GM03348 (cell line): ENCODE measurements at places on chromosomes 16 and 17.

GRCh38 chr16:64225036-64225435 is 896.8 kb downstream of the CDH11 start:
- DNase-seq = no peak

DNA sequence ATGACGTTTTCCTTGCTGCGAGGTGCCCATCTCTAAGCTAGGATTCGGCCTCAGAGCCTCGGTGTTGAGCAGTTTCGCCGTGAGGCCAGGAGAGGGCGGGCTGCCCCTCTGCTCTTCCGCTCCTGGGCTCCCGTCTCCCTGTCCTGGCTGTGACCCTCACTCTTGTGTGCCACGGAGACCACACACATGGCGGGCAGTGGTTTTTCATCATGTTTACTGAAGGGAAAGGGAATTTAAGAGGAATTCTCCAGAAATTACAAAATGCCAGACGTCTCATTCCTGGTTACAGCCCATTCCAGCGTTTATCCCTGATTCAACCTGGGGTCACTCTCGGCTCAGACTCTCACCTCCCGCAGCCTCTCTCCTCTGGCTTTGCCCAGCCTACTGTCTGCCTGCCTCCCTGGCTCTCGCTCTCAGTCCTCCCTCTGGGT is 96.8 kb upstream of the ELAC2 start:
- peak; percentile 90 for DNase-seq

- DNase-seq = no peak
Observed at GRCh38 chr17:60716766-60717165, 39.1 kb downstream of the BCAS3 start.

- no peak for DNase-seq
Observed at GRCh38 chr16:67345401-67345800, 18.8 kb downstream of the LRRC36 start.

DNA sequence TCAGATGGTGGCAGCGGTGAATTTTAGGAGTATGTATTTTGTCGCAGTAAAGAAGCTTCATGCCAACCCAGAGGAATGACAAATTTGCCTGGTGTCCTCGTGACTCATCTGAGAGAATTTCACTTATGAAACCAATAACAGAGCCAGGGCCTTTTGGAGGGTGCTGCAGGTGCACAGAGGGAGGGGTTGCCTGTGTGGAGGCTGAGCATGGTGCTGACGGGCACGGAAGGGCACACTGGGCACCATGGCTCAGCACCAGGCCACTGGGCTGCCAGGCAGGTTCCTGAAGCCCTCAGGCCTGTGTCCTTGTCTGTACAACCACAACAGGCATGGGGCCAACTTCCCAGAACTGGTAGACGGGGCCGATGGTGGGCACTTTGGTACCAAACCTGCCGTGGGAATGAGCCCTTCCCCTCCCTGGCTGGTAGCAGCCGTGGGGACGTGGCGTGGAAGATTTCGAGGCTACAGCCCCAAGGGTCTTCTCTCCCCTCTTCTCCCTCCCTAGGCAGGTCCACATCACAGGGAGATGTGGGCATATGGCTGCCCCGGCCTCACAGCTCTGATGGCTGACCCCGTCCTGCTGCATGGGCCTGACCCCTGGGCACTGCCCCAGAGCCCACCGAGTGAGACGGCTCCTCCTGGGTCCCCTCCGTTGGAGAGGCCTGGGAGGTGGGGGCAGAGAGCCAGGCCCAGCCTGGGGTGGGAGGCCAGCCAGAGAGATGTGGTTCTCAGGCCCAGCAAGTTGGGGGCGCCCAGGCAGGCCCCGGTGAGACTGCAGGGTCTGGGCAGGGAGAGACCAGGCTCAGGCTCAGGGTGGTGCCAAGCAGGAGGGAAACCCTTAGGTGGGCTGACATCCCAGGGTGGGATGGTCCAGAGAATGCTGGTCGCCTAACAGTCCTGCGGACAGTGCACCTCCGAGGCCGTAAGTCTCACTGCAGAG is 30.2 kb upstream of the ZNF469 start:
- no peak for DNase-seq

DNA sequence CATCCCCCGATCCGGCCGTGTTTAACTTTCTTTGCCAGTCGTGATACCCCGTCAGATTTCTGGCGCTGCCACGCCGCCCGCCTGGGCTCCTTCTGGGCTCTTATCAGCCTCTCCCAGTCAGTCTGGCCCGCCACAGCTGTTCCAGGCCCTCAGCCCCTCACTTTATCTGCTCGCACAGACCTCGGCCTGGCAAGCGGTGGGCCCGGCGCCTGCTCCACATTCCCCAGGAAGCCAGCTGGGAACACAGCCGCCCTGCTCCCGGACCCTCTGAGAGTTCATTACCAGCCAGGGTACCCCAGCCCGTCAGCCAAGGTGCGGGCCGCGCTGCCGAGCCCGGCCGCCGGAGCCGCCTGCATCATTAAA is 157.5 kb downstream of the ZNF423 start:
- DNase-seq = no peak

DNA sequence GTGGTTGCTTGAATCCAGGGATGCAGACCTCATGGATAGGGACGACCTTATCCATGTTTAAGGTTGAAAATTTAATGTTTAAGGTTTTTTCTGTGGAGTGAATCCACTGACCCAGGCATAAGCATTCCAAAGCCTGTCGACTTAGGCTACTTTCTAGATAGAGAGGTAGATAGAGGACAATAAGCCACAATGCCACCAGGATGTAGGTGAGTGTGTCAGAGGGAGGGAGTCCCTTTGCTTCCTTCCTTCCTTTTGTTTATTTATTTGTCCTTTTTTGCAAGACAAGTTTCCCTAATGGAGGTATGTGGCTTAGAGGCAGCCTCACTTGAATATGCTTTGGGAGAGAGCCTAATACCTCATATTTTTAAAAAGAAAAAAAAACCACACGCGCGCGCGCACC is 834.2 kb upstream of the SOX9 start:
- no peak for DNase-seq

- DNase-seq = peak; percentile 20
Observed at GRCh38 chr16:21608639-21609328, 9.4 kb downstream of the METTL9 start.

DNA sequence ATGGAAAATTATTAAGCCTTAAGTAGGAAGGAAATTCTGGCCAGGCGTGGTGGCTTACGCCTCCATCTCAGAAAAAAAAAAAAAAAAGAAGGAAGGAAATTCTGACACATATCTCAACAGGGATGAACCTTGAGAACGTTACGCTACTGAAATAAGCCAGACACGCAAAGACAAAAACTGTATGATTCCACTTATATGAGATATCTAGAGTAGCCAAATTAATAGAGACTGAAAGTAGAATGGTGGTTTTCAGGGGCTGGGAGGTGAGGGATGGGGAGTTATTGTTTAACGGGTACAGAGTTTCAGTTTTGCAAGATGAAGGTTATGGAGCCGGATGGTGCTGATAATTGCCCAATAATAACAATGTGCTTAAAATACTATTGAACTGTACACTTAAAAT is 16.2 kb upstream of the HNF1B start:
- no peak for DNase-seq

GRCh38 chr16:51524555-51525373 is 373.7 kb upstream of the SALL1 start:
- DNase-seq = no peak

DNA sequence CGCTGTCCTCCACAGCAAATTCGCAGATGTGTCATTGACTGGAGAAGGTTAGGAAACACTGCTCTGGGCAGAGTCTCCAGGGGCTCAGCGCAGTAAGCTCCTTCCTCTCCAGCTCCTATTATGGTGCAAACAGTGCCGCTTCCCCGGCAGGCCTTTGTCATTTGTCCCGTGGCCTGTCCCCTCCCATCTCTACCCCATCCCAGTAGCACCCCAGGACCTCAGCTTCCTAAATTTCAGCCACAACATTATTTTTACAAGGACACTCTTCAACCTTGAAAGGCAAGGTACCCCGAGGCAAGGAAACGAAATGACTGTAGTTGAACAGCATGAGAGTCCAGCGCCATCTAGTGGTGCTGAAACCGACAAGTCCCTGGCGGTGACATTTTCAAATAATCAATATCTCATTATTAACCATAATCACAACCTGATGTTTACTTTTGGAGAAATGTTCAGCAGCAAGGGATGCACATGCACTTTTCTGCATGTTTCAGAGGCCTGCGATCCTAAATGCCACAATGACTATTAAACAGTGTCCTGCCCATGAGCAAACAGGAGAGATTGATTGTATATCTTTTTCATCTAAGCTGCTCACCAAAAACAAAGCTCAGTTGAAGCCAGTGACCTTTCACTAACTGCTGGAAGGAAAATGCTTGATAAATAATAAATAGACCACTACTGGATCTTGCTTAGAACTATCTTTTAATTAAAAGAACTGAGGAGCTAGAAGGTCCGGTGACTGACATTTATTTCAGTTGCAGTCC is 16.5 kb downstream of the MRPS23 start:
- DNase-seq = peak; percentile 82

- DNase-seq = no peak
Observed at GRCh38 chr16:12548270-12548983, 255.3 kb downstream of the CPPED1 start.

DNA sequence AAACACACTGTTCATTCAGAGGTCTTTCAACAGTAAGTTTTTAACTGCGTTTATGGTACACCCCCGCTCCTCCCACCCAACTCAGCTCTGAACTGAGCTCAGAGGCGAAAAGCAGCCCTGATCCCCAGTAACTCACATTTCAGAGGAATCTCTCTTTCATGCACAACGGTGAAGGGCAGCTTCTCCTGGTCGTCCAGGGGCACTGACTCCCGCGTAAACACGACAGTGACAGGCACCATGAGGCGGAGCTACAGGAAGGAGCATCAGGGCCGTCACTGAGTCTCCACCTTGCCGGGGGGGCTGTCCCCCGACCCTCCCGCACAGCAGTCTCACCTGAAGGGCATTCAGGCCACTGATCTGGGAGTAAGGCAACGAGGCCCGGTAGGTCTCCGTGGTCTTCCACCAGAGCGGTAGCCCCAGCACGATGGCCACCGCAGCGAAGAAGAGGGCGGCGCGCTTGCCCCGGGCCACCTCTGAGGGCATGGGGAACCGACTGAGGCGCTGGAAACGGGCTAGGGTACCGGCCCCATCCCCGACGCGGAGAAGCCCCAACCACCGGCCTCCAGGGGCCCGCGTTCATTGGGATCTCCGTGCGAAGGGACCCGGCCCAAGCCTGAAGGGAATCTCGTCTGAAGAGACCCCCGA is 486 bp downstream of the PIGS start:
- DNase-seq = peak; percentile 42

GRCh38 chr16:53207810-53208752 is 153.3 kb downstream of the CHD9 start:
- peak; percentile 74 for DNase-seq

- DNase-seq = peak; percentile 68
Observed at GRCh38 chr17:48241131-48241591, 133.6 kb downstream of the SNX11 start.

- no peak for DNase-seq
Observed at GRCh38 chr17:32596628-32597027, 109.8 kb downstream of the CDK5R1 start.

DNA sequence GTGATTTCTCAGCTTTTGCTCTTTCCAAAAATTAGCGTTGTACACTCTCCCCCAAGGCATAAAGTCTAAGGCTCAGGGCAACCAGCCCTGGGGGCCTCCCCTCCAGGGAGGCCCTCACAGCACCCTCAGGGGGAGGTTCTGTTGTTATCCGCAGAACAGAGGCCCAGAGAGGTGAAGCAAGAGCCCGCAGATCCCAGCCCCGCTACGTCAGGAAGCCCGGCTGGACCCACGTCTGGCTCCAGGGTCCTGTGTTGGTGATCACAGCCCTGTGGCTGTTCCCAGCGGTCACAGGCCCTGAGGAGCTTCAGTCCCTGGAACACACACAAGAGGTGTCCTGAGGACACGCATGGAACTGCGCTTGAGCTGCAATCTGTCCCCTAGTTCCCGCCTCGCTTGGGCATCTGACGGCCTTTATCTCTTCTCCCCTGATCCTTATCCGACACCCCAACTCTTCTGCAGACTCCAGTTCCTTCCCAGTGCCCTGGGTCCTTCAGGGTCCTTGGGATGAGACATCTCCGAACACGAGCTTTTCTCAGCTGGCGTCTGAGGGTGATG is 1.1 kb upstream of the ZG16B start:
- DNase-seq = no peak

GRCh38 chr16:86925067-86925791 is 346.9 kb downstream of the FOXL1 start:
- DNase-seq = peak; percentile 87

GRCh38 chr17:13154398-13154797 is 136.6 kb upstream of the ELAC2 start:
- peak; percentile 16 for DNase-seq

DNA sequence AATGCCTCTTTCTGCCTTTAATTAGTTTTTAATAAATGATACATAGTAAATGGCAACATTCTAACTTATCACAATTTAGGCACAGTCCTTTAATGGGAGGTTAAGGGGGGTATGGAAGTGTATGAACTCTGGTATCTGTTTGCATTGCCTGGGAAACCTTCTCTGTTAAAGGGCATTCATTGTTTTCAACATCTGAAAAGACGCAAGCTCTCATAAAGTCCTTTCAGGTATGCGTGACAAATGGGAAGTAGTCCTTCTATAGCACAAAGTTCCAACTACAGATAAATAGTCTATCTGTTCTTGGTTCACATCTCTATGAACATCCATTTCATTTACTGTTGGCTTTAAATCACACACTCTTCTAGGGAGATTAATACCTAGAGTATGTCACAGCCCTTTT is 298.0 kb upstream of the PMFBP1 start:
- DNase-seq = no peak

GRCh38 chr17:16999931-17000625 is 28.2 kb upstream of the TNFRSF13B start:
- no peak for DNase-seq

GRCh38 chr17:76735006-76735405 is 2.1 kb downstream of the SRSF2 start:
- DNase-seq = no peak

DNA sequence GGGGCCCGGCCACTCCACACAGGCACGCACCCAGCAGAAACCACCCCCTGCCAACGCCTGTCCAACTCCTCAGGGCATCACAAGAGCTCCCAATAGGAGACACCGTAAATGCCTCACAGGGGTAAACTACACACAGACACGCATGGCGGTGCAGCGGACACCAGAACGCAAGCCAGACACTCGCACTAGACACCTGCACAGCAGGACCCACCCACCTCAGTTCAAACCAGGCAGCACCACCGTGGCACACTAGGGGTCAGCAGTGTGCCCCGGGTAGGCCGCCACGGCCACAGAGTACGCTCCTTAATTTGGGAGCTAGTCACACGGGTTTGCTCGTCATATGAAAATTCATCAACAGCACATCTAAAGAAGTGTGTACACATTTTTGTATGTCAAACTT is 3.4 kb downstream of the SLC38A10 start:
- DNase-seq = peak; percentile 91

- peak; percentile 36 for DNase-seq
Observed at GRCh38 chr16:31460582-31461002, 1.3 kb downstream of the ARMC5 start.
